DMS79 (cell line): ENCODE measurements at places on chromosomes 2 and 18.

DNA sequence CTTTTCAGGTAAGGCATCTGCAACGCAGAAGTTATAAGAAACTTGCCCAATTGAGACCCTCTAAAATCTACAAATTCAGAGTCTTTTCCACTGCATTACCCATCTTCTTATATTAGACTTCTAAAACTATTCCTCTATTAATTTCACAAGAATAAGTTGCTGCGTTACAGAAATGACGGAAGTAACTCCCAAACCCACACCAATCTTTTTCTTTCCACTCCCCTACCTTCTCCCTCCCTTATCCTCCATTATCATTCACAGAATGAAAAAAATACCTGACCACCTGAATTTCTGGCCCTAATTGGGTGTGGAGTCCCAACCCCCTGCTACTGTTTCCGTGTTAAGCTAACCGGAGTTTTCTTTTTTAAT is 689 bp downstream of the RPRD1A start:
- no peak for DNase-seq

GRCh38 chr2:132667706-132668105 is 2.3 kb downstream of the LYPD1 start:
- no peak for DNase-seq

- no peak for DNase-seq
Measured at GRCh38 chr2:149020432-149020851, 18.1 kb upstream of the LYPD6B start.

DNA sequence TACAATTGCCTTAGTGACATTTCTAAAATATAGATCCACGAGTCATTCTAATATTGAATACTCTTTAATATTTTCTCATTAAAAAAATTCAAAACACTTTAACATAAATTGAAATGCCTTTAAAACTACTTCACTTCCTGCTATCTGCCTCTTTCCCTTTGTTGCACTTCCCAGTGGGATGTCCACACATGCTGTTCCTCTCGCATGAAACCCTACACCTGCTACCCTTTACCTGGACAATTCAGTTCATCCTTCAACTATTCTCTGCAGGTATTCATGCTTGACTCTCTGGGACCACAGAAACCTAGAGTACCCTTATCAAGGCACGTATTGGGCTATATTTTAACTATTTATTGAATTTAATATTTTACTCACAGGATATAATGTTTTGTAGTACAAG is 373.3 kb upstream of the GALNT5 start:
- no peak for DNase-seq

DNA sequence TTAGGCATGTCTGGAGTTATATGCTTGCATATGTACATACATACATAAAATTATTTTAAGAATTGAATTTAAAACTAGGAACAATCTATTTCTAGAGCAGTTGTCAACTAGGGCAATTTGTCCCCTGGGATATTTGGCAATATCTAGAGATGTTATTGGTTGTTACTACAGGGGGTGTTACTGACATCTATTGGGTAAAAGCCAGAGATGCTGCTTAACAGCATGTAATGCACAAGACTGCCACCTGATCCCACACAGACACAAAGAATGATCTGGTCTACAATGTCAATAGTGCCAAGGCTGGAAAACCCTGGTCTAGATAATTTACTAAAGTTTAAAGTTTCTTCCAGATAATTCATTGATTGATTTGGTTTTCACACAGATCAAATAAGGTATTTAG is 185.3 kb downstream of the NYAP2 start:
- DNase-seq, result no peak

DNA sequence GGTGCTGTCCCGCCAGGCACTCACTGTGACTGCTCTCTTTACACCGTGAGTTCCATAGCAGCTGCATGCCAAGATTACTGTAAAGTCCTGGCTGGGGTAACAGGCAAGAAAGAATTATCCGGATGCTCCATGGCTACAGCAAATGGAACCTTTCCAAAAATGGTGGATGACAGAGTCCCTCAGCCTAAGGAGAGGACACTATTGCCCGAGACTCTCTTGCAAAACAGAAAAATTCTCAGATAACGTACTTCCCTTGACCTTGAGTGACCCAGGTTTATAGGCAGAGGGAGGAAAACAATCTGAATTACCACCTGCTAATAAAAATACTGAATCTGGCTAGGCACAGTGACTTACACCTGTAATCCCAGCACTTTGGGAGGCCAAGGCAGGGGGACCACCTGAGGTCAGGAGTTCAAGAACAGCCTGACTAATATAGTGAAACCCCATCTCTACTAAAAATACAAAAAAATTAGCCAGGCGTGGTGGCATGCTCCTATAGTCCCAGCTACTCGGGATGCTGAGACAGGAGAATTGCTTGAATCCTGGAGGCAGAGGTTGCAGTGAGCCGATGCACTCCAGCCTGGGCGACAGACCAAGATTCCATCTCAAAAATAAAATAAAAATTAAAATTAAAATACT is 4.5 kb downstream of the CYS1 start:
- DNase-seq, result no peak
